ENCODE measurements at places on chromosomes 16 and 17.

GRCh38 chr16:50711862-50712559 lies 18.6 kb downstream of the NOD2 start:
- no peaks in the 10 kb centered on the region for H3K27me3 ChIP-seq
- no peak for DNase-seq
- H3K27ac ChIP-seq = no peak overlapping the region

GRCh38 chr17:29764748-29765147 lies 142.0 kb upstream of the CORO6 start:
- H3K27ac ChIP-seq = no peak overlapping the region
- H3K4me1 ChIP-seq = no peaks in the 10 kb centered on the region
- H3K4me3 ChIP-seq = no peak overlapping the region
- DNase-seq = no peak

DNA sequence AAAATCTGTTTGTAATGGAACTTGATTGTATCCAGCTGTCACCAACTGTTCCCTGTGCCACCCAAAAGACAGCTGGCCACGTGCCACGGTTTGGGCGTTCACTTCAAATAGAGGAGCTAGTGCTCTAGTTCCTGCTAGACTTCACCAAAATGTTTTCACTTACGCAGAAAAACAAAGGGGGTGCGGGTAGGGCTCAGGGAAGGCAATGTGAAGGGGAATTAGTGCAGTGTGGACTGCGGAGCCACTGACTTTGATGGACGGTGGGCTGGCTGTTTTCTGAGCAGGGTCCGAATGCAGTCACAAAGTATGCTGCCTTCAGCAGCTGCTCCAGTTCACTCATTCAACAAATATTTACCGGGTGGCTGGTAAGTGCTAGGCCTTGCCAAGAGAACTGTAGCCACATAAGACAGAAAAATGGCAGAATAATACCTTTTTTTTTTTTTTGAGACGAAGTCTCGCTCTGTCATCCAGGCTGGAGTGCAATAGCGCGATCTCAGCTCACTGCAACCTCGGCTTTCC lies 7.6 kb upstream of the CYTH1 start:
- H3K4me3 ChIP-seq = no peak overlapping the region
- DNase-seq = peak; percentile 87
- H3K36me3 ChIP-seq = peaks cover 9% of the 10 kb centered on the region
- H3K27me3 ChIP-seq = no peaks in the 10 kb centered on the region

- H3K27me3 ChIP-seq = no peaks in the 10 kb centered on the region
- peaks cover 24% of the 10 kb centered on the region for H3K4me1 ChIP-seq
- H3K27ac ChIP-seq = peak overlapping the region; percentile 80
These were observed 444 bp downstream of the HELZ start for GRCh38 chr17:67244431-67245072.

DNA sequence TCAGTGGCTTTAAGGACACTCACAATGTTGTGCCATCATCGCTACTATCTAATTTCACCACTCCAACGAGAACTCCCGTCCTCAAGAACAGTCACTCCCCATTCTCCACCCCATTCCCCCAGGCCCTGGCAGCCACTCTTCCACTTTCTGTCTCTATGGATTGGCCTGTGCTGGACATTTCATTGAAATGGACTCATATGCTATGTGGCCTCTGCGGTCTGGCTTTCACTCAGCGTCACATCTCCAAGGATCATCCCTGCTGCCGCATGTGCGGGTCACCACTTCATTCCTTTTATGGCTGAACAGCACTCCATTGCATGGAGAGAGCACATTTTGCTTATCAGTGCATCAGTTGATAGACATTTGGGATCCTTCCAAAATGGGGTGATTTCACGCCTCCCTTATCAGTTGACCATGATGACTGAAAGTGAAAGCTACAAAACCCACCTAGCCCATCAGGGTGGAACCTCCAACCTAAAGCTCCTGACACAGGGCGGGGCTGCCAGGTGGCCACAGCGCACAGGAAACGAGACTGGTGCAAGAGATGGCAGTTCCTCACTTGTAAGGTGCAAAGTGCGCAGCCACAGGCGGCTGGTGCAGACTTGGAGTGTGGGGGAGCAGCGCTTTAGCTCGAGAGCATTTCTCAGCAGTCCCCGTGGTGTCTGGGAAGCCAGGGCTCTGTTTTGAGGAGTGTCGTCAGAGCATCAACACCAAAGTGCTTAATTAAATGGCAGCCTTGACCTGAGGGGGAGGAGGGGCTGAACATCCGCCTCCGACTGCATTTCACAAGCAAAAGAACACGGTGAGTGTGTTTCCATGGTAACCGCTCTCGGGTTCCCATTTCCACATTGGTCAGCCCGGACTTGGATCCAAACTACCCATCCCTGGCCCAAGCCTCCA lies 23.8 kb downstream of the COTL1 start:
- H3K4me1 ChIP-seq = peaks cover 1% of the 10 kb centered on the region
- DNase-seq = no peak
- H3K27ac ChIP-seq = no peak overlapping the region
- no peaks in the 10 kb centered on the region for H3K36me3 ChIP-seq
- no peaks in the 10 kb centered on the region for H3K27me3 ChIP-seq
- H3K4me3 ChIP-seq = no peak overlapping the region

DNA sequence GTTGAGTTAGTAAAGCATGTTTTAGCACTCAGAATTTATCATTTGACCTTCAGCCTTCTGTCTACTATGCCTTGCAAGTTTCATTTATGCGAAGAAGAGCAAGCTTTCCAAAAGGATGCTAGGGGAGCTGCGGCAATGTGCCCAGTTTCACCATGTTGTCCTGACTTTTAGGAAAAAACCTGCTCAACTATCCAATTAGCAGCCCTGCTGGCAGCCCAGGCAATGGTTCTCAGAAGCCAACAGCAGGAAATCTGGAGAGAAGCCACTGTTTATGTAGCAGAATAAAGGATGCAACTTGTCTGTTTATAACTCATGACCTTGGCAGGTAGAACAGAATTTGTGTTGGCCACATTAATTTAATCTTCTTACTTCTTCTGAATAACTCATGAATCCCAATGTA lies 230.8 kb downstream of the ABCC12 start:
- H3K27me3 ChIP-seq = no peaks in the 10 kb centered on the region
- no peak for DNase-seq
- no peaks in the 10 kb centered on the region for H3K36me3 ChIP-seq

DNA sequence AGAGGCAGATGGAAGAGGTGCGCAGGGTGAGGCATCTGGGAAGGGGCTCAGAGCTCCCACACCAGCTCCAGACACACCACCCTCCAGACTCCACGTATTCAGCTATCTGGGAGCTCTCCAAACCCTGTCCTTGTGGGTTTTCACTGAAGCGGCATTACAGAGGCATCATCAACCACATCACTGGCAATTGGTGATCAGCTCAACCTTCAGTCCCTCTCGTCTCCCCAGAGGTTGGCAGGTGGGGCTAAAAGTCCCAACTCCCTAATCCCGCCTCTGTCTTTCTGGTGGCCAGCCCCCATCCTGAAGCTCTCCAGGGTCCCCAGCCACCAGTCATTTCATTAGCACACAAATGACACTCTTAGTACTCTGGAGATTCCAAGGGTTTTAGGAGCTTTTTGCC lies 123.9 kb downstream of the KCNJ12 start:
- no peak overlapping the region for H3K4me3 ChIP-seq
- no peaks in the 10 kb centered on the region for H3K36me3 ChIP-seq
- H3K4me1 ChIP-seq = no peaks in the 10 kb centered on the region
- no peak overlapping the region for H3K27ac ChIP-seq
- DNase-seq = no peak

GRCh38 chr16:47493381-47494337 lies 32.5 kb downstream of the PHKB start:
- peak overlapping the region; percentile 81 for H3K27ac ChIP-seq
- no peak for DNase-seq
- no peaks in the 10 kb centered on the region for H3K27me3 ChIP-seq
- peaks cover 12% of the 10 kb centered on the region for H3K36me3 ChIP-seq
- peaks cover 31% of the 10 kb centered on the region for H3K4me1 ChIP-seq

GRCh38 chr16:26240807-26241206 lies 549.0 kb downstream of the HS3ST4 start:
- no peak for DNase-seq
- no peak overlapping the region for H3K4me3 ChIP-seq
- H3K27me3 ChIP-seq = no peaks in the 10 kb centered on the region
- no peaks in the 10 kb centered on the region for H3K36me3 ChIP-seq
- no peak overlapping the region for H3K27ac ChIP-seq

DNA sequence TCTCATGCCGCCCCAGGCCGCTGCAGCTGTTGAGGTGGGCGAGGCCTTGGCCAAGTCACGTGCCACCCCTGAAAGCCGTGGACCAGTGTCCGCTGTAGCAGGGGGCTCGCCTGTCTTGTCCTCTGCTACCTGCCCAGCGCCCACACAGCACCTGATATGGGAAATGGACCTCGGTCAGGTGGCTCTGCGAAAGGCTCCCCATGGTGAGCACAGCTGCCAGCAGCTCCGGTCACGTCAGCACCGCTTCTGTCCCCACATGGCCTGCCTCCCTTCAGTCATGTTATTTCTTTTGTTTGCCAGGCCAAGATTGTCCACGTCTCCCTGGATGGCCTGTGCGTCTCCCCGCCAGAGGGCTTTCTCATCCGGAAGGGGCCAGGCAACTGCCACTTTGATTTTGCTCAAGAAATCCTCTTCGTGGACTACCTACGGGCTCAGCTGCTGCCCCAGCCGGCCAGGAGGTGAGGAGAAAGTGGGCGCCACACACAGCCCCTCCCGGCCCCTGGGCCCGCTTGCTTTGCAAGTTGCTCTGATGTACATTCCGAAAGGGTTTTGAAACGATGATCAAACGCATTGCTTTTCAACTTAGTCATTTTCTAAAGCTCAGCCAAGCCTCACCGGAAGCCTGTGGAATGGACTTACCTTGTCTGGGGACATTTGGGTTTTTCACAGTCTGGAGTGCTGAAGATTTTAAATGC lies 219.8 kb downstream of the KATNIP start:
- H3K4me3 ChIP-seq = no peak overlapping the region
- DNase-seq = no peak
- peaks cover 86% of the 10 kb centered on the region for H3K36me3 ChIP-seq
- H3K27me3 ChIP-seq = no peaks in the 10 kb centered on the region
- H3K4me1 ChIP-seq = no peaks in the 10 kb centered on the region

GRCh38 chr16:71353736-71354135 lies 4.8 kb upstream of the CALB2 start:
- H3K4me3 ChIP-seq = no peak overlapping the region
- no peaks in the 10 kb centered on the region for H3K36me3 ChIP-seq
- H3K4me1 ChIP-seq = no peaks in the 10 kb centered on the region
- peaks cover 13% of the 10 kb centered on the region for H3K27me3 ChIP-seq

DNA sequence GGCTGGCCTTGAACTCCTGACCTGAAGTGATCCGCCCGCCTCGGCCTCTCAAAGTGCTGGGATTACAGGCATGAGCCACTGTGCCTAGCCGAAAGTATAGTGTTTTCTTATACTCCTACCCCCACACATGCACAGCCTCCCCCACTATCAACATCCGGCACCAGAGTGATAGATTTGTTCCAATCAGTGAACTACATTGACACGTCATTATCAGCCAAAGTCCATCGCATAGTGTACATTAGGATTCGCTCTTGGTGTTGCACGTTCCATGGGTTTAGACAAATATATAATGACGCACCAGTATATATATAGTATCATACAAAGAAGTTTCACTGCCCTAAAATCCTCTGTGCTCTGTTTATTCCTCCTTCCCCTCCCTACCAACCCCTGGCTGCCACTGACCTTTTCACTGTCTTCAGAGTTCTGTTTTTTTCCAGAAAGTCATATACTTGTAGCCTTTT lies 11.9 kb upstream of the TM4SF5 start:
- no peaks in the 10 kb centered on the region for H3K4me1 ChIP-seq
- no peaks in the 10 kb centered on the region for H3K36me3 ChIP-seq
- H3K4me3 ChIP-seq = no peak overlapping the region
- no peaks in the 10 kb centered on the region for H3K27me3 ChIP-seq
- H3K27ac ChIP-seq = no peak overlapping the region

GRCh38 chr17:79322211-79323123 lies 247.8 kb downstream of the ENGASE start:
- DNase-seq = no peak
- H3K27ac ChIP-seq = no peak overlapping the region
- H3K4me3 ChIP-seq = no peak overlapping the region
- H3K27me3 ChIP-seq = no peaks in the 10 kb centered on the region
- no peaks in the 10 kb centered on the region for H3K4me1 ChIP-seq

- DNase-seq = no peak
- H3K4me1 ChIP-seq = no peaks in the 10 kb centered on the region
- peaks cover 2% of the 10 kb centered on the region for H3K27me3 ChIP-seq
- no peak overlapping the region for H3K4me3 ChIP-seq
- no peaks in the 10 kb centered on the region for H3K36me3 ChIP-seq
These were observed 12.8 kb downstream of the LRRC36 start for GRCh38 chr16:67339453-67339852.

- no peak for DNase-seq
- no peak overlapping the region for H3K27ac ChIP-seq
- H3K4me3 ChIP-seq = no peak overlapping the region
- no peaks in the 10 kb centered on the region for H3K27me3 ChIP-seq
- H3K4me1 ChIP-seq = no peaks in the 10 kb centered on the region
These were observed 12.9 kb upstream of the TRIM25 start for GRCh38 chr17:56926704-56927103.

GRCh38 chr16:59854846-59855439 lies 1120.8 kb upstream of the GOT2 start:
- H3K27ac ChIP-seq = no peak overlapping the region
- H3K4me1 ChIP-seq = no peaks in the 10 kb centered on the region
- no peaks in the 10 kb centered on the region for H3K36me3 ChIP-seq
- H3K4me3 ChIP-seq = no peak overlapping the region

- H3K4me1 ChIP-seq = no peaks in the 10 kb centered on the region
- H3K27ac ChIP-seq = no peak overlapping the region
- no peaks in the 10 kb centered on the region for H3K27me3 ChIP-seq
- DNase-seq = no peak
- no peak overlapping the region for H3K4me3 ChIP-seq
These were observed 48.7 kb upstream of the NLK start for GRCh38 chr17:27993723-27994310.

GRCh38 chr16:68991075-68991474 lies 114.4 kb upstream of the HAS3 start:
- H3K4me3 ChIP-seq = no peak overlapping the region
- no peak for DNase-seq
- no peaks in the 10 kb centered on the region for H3K36me3 ChIP-seq
- H3K27ac ChIP-seq = no peak overlapping the region
- H3K4me1 ChIP-seq = no peaks in the 10 kb centered on the region
- no peaks in the 10 kb centered on the region for H3K27me3 ChIP-seq

DNA sequence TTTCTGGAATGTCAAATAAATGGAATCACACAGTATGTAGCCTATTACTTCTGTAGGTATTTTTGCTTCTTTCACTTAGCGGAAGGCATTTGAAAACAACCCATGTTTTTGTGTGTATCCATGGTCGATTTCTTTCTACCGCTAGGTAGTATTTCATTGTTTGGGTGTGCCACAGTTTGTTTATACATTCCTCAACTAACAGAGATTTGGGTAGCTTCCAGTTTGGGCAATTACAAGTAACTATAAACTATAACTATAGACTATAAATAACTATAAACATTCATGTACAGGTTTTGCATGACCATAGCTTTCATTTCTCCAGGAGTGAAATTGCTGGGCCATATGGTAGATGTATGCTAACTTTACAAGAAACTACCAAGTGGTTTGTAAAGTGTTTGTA lies 40.1 kb downstream of the LYRM9 start:
- H3K36me3 ChIP-seq = no peaks in the 10 kb centered on the region
- no peak for DNase-seq
- no peaks in the 10 kb centered on the region for H3K27me3 ChIP-seq
- H3K4me3 ChIP-seq = no peak overlapping the region

GRCh38 chr16:12565423-12565822 lies 238.3 kb downstream of the CPPED1 start:
- peaks cover 38% of the 10 kb centered on the region for H3K36me3 ChIP-seq
- H3K4me1 ChIP-seq = no peaks in the 10 kb centered on the region
- no peak overlapping the region for H3K4me3 ChIP-seq
- no peaks in the 10 kb centered on the region for H3K27me3 ChIP-seq
- H3K27ac ChIP-seq = no peak overlapping the region

- no peak overlapping the region for H3K4me3 ChIP-seq
- DNase-seq = no peak
- no peaks in the 10 kb centered on the region for H3K27me3 ChIP-seq
- H3K36me3 ChIP-seq = no peaks in the 10 kb centered on the region
These were observed 142.0 kb downstream of the CPPED1 start for GRCh38 chr16:12661656-12662172.
